ENCODE measurements at places on chromosomes 11 and 22. TPM values are rescaled to one million over a fixed set of nuclear protein-coding genes. Genes with fewer than 3 reads are reported as not detected.

The CABP7 gene
- total RNA-seq: not detected

The PDGFB gene
- total RNA-seq: 148 TPM

The ABTB2 gene
- 0.76 TPM for total RNA-seq

The GAB4 gene
- not detected for total RNA-seq

The CCDC87 gene
- total RNA-seq: 0.65 TPM

The RFPL2 gene
- not detected for total RNA-seq

The TRIM48 gene
- total RNA-seq: not detected

The TEX54 gene
- total RNA-seq: 0.98 TPM

The JHY gene
- 2.0 TPM for total RNA-seq

The NUDT8 gene
- total RNA-seq: 5.2 TPM

The BATF2 gene
- total RNA-seq: 0.98 TPM

The SUSD2 gene
- 0.10 TPM for total RNA-seq

The CNGA4 gene
- total RNA-seq: not detected

The SMDT1 gene
- total RNA-seq: 5.0 TPM

The NLRP14 gene
- total RNA-seq: 0.65 TPM

The ZNF215 gene
- total RNA-seq: 4.1 TPM

The KCNA4 gene
- total RNA-seq: not detected

The PHLDA2 gene
- total RNA-seq: 8.8 TPM

The LGALS12 gene
- not detected for total RNA-seq

The SOX10 gene
- total RNA-seq: not detected

The OTOG gene
- not detected for total RNA-seq

The MCM5 gene
- 53.6 TPM for total RNA-seq

The FGF19 gene
- not detected for total RNA-seq

The CSF2RB gene
- total RNA-seq: 15.6 TPM

The PRR33 gene
- total RNA-seq: not detected

The CHADL gene
- total RNA-seq: 0.98 TPM

The MUC15 gene
- total RNA-seq: not detected

The DLG2 gene
- total RNA-seq: 0.65 TPM

The ASPHD2 gene
- 4.2 TPM for total RNA-seq

The IGLL1 gene
- total RNA-seq: not detected

The RFPL1 gene
- not detected for total RNA-seq

Data from vein endothelial cell (primary cell).